ENCODE measurements at places on chromosomes 13 and 19. TPM values are rescaled to one million over a fixed set of nuclear protein-coding genes. Genes with fewer than 3 reads are reported as not detected.

- no peak for DNase-seq
Observed at GRCh38 chr13:100131863-100132574, 43.1 kb downstream of the PCCA start.

- DNase-seq: no peak
Observed at GRCh38 chr19:38744298-38744681, at the start of gene CAPN12. TSS of gene CAPN12 (minus strand) at chr19:38744474. CDS start at chr19:38744165, 309 bp downstream.

GRCh38 chr19:12752056-12752781 is 628 bp downstream of the BEST2 start:
- no peak for DNase-seq

The MEIOSIN gene
- total RNA-seq: not detected

DNA sequence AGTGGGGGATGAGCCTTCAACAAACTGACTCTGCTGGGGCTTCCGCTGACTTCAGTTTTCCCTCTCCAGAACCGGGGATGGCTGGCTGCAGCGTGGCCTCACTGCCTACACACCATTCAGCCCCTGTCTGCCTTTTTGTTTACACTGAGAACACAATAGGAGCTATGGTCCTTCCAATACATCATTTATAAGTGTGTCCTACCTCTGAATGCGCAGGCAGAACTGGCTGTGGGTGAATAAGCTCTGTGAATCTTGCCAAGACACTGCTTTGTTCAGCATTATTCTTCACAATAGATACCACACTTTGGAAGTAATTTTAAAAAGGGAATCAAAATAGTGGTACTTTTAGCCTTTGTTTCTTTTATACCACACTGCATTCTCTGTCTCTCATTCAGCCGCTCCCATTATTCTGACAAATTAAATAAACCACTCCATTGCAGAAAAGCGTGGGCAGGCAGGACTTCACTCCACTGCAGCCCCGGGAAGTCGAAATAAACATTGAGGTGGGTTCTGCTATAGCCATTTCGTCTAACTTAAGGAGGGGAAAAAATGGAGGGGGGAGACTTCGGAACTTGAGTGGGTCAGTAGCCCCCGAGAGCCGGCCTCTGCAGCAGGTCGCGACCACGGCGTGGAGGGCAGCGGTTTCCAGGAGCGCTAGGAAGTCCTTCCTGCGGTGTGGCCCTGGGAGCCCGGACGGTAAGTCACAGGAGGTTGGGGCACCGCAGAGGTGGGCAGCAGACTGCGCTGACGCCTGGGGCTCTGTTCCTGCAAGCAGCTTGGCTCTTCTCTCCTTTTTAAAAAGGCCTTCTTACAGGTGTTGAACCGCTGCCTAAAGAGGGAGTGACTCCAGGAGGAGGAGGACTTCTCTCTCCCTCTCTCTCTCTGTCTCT is 94.8 kb upstream of the SOX1 start:
- DNase-seq: no peak

GRCh38 chr13:51970349-51970748 is 40.9 kb downstream of the ATP7B start:
- DNase-seq: no peak

Measured in type B pancreatic cell (in vitro differentiated cells).